Activated CD4-positive, alpha-beta T cell treated with anti-CD3 and anti-CD28 coated beads for 36 hours (primary cell): ENCODE measurements at places on chromosomes 2 and 18. TPM values are rescaled to one million over a fixed set of nuclear protein-coding genes. Genes with fewer than 3 reads are reported as not detected.

GRCh38 chr2:57656198-57656597 lies 390.4 kb upstream of the VRK2 start:
- no peak for DNase-seq

- no peak for DNase-seq
Observed at GRCh38 chr18:50697509-50697908, 122.3 kb downstream of the MRO start.

- DNase-seq = no peak
Observed at GRCh38 chr2:16259010-16259409, 318.7 kb downstream of the MYCN start.

GRCh38 chr2:238238766-238239542 lies 884 bp downstream of the HES6 start:
- DNase-seq = peak; percentile 63

- DNase-seq = peak; percentile 50
Observed at GRCh38 chr18:6521803-6522418, 107.2 kb upstream of the L3MBTL4 start.

GRCh38 chr2:44392338-44392943 lies 30.7 kb downstream of the CAMKMT start:
- peak; percentile 69 for DNase-seq

KIF1A gene
- total RNA-seq = 8.2 TPM

C2orf80 gene
- not detected for total RNA-seq
